ENCODE measurements at places on chromosomes 5 and 9.

- DNase-seq = no peak
Measured at GRCh38 chr5:73230264-73231245, 57.6 kb downstream of the TMEM174 start.

GRCh38 chr9:9674461-9674860, 938.3 kb downstream of the PTPRD start:
- DNase-seq = no peak

DNA sequence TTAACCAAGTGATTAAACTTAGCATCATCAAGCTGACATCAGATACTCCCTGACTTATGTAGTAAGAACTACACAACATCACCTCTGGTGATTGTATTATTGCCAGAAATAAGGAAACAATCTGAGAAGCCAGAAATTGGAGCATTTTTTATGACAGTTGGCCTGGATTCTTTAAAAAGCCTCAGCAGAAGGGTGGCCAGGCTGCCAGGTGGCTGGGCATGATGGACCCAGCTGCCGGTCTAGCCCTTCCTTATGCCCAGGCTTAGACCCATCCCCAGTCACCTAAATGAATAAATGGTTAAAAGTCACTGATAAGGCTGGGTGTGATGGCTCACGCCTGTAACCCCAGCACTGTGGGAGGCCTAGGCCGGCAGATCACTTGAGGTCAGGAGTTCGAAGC, 12.8 kb downstream of the OR1K1 start:
- no peak for DNase-seq

- DNase-seq = peak; percentile 14
Measured at GRCh38 chr5:164277720-164278119, 772.3 kb downstream of the MAT2B start.

GRCh38 chr9:104856413-104856941, 71.5 kb downstream of the ABCA1 start:
- no peak for DNase-seq

All from A172 (cell line).